ENCODE measurements at places on chromosomes 2 and 18.

DNA sequence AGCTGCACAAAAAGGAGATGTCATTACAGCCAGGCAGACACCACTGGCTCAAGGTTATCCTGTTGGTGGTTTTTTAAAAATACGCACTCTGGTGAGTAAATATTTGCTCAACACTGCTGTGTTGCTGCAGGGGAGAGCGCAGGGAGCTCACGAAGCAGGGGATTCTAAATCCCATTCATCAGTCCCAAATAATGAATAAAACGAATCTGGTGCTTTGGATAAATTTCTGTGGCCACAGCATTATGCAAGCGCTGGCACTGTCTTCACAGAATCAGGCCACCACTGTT, 256.2 kb downstream of the HDAC4 start:
- DNase-seq, result no peak

DNA sequence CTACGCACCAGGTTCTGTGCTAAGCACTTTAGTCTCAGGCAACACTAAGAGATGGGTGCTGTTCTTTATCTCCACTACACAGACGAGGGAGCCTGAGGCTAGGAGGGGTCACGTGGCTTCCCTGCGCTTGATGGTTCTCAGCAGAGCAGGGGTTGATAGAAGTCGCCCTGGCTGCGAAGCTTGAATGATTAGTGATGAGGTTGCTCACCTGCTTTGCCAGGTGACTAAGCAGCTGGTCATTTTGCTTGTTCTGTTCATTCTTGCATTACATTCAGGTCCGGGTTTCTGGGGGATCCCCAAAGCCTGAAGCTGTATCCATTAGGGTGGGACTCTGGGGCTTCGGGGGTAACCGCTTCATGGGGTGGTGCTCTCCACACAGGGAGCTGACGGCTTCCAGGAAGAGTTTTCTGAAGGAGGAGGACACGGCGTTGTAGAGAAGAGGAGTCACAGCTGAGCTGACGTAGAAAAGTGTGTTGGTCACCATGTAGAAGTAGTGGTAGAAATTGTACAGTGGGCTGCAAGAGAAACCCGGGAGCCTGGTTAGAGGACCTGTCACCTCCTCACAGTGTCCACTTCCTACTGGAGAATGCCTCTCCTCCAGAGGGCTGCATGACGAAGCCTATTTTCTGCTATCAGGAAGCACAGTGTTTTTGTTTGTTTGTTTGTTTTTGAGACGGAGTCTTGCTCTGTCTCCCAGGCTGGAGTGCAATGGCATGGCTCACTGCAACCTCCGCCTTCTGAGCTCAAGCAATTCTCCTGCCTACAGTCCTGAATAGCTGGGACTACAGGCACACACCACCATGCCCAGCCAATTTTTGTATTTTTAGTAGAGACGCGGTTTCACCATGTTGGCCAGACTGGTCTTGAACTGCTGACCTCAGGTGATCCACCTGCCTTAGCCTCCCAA, 11.5 kb downstream of the NTSR2 start:
- DNase-seq, result no peak

- no peak for DNase-seq
Measured at GRCh38 chr2:134369220-134369902, 115.5 kb downstream of the MGAT5 start.

- no peak for DNase-seq
Measured at GRCh38 chr2:68214381-68214780, 38.0 kb downstream of the PPP3R1 start.

DNA sequence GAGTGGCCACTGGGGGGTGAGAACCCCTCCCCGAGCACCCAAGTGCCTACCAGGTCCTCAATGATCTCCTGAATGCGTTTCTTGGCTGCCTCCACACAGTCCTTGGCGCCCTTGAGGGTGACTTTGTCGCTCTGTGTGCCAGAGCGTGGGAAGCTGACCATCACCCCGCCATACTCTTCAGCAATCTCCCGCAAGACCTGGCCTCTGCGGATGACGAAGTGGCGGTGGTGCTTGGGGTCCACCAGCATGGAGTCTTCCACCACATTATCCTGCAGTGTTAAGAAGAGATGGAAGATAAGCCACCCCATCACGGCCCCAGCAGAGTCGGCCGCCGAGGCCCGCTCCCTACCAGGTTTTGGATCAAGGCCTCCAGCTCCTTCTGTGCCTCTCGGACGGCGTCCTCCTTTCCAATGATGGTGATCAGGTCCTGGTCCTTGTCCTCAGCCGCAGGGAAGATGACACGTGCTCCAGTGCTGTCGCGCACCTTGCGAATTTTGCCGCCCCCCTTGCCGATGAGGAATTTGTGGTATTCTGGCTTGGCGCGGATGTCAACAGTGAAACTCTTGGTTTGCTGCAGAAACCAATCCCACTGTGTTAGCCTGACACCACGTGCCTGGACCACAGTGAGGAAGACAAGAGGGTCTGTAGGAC, 51.2 kb downstream of the ANO7 start:
- no peak for DNase-seq

GRCh38 chr18:1777843-1778242, 793.5 kb downstream of the METTL4 start:
- no peak for DNase-seq

- DNase-seq, result no peak
Measured at GRCh38 chr2:129229830-129230441, 749.5 kb upstream of the RAB6C start.

DNA sequence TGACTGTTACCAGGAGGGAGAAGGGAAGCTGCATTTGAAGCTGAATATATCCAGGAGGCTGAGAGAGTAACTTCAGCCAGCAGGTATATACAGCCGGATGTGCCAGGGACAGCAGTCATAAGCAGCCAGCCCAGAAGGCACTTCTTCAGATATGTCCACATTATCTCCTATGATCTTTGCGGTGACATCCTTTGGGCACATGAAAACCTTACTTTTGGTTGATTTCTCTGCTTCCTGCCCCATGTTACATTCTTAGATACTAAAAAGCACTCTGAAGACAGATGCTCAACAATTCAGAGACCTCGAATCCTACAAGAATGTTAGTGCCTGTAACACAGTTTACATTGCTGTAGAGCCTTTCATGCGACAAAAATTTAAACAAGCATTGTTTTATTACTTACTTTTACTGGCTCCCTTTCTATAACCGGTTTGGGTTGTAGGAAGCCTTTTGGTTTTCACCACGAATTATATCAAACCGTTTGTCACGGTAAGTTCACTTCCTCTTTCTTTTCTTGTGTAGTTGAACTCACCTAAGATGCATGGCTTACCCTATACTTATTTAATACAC, 50.3 kb upstream of the TLK1 start:
- no peak for DNase-seq

DNA sequence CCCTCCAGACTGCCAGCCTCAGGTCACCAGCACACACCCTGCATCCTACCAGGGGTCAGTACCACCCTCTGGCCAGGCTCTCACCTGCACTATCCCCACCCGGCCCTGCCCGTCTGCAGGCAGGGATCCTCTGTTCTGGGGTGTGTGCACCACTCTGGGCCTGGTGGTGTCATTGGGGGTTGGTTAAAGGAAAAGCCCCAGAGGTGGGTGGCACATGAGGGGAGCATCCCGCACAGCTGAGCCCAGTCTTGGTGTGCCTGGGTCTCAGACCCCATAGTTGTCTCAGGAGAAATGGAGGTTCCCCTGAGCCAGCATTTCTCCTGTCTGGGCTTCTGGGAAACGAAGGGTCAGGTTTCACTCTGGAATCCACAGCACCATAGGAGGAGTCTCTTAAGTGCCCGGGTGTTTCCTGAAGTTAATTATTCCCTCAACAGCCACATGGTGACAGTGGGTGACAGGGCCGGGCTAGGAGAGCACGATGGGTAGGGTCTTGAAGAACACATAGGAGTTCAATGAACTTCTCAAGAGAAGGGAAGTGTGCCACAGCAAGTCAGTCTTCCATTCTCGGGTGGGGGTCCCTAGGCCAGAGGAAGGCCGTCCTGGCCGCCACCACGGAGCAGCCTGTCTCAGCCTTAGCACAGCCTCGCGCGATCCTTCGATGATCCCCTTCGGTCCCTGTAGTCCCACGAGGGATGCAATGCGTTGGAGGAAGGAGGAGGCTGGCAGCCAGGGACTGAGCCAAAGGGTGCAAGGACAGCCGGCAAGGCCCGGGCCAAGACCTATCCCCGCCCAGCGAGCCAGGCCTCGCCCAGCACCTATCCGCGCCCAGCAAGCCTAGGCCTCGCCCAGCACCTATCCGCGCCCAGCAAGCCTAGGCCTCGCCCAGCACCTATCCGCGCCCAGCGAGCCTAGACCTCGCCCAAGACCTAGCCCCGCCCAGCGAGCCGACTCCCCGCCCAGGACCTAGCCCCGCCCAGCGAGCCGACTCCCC, 1.1 kb upstream of the FARP2 start:
- peak; percentile 42 for DNase-seq

DNA sequence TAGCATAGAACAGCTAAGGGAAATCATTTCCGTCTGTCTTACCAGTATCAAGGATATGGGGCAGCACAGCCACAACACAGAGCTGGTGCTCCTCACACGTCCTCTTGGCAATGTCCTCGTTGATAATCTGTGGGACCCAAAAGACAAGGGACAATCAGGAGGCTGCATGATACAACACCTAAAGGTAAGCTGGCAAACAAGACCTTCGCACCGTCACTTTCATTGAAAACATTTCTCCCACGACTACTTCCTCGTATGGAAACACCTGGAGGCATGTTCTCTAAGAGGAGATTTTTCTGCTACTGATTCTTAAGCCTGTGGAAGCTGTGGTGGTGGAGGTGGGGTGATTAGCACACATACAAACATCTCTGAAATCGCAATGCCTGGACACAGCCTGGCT, 23.7 kb downstream of the PDIA6 start:
- DNase-seq, result no peak

DNA sequence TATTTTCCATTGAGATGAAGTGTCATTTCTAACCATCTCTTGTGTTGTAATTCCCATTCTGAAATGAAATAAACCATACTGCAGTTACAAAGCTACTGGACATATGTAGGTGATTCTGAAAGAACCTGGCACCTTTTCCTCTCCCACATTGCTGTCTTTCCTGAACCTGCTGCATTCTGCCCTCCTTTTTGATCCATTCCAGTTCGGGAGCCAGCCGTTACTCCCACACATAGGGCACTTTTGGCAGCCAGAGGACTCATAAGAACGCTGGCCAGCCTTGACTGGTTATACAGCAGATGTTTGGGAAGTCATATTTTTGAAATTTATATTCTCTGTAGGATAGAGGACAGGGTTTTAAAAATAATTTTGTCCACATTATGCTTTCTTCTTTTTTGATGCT, 369.8 kb upstream of the CDH7 start:
- DNase-seq, result no peak

- no peak for DNase-seq
Measured at GRCh38 chr2:178309541-178309940, 115.2 kb downstream of the OSBPL6 start.

DNA sequence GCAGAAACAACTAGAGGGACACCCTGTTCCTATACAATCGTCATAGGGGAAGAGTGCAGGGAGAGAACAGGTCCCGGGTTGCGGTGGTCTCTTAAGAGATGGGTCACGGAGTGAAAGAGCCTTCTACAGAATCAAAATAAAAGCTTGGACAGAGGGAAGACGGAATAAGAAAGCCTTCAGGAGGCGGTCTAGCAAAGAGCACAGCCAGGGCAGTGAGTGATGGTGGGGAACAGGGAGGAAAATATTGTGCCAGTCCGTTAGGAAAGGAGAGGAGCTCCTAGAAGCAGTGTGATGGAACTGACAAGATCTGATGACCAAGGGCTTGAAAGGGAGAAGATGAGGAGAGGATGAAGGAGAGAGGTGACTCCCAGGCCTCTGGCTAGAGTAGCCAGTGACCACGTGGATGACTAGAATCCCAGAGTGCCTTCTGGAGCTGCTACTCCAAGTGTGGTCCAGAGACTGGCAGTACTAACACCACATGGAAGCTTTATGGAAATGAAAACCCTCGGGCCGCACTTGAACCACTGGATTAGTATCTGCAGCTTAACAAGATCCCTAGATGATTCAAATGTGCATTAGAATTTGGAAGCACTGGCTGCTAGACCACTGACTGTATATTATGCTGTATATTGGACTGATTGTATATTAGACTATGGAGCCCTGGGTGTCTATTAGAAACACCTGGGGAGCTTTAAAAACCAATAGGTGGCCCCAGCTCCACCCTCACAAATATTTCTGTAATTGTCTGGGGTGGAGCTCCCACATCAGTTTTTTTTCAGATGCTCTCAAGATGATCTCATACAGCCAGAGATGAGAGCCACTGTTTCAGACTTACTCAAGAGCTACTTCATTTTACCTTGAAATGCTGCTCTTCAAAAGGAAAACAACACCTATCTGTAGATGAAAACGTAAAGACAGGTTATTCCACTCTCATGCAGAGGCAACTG, 1.1 kb upstream of the EVA1A start:
- DNase-seq, result peak; percentile 34

- no peak for DNase-seq
Measured at GRCh38 chr2:13230221-13230620, 513.5 kb downstream of the TRIB2 start.

DNA sequence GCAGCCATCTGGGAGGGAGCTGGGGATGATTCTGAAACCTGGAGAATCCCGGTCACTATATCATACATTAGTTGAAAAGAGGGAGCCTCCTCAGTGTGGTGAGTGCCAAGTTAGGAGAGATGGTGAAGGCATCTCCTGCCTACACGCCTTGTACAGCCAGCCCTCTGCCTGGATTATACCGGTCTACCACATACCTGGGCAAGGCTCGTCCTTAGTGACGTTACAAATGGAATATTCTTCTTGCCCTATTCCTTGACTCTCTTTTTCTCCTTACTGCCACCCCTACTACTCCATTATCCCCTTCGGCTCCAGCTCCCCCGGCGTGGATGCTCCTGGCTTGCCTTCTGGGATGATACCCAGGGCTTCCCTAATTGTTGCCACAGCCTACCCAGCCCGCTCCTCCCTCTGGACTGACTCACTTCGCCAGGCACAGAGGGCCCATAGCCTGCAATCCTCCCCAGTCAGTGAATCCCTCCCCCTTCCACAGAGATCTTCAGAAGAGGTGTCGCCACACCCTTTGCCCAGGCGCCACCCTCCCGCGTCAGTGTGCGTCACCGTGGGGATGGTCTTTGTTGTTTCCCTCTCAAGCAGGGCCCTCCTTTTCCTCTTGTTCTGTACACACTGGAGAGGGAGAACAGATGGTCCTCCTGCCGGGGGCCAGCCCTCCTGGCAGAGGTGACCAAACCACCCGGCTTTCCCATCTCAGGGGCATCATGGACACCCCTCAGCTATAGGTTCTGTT, 115.2 kb upstream of the EPAS1 start:
- no peak for DNase-seq

GRCh38 chr2:232541195-232541960, 1.9 kb downstream of the CHRNG start:
- no peak for DNase-seq

- DNase-seq, result no peak
Measured at GRCh38 chr2:73780237-73780582, 307 bp upstream of the DUSP11 start.

GRCh38 chr18:23237524-23238151, 102.4 kb downstream of the CABLES1 start:
- peak; percentile 10 for DNase-seq
